ENCODE measurements at places on chromosomes 6 and 20. TPM values are rescaled to one million over a fixed set of nuclear protein-coding genes. Genes with fewer than 3 reads are reported as not detected.

DNA sequence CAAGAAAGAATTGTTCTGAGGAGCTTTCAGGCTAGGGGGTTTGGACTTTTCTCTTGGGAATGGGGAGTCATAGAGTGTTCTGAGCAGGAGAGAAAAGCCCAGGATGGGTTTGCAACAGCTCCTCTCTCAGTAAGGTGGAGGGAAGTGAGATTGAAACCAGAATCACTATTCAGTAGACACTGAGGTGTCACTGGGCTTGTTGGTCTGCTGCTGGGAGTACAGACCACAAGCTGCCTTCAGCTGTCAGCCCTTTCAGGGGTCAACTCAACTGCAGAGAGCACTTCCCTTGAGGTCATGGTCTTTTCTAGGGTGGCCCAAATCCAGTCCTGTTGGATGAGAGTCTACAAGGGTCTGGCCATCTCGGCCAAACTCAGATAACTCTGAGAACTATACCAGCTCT is 12.9 kb upstream of the FOXA2 start:
- DNase-seq: no peak

DNA sequence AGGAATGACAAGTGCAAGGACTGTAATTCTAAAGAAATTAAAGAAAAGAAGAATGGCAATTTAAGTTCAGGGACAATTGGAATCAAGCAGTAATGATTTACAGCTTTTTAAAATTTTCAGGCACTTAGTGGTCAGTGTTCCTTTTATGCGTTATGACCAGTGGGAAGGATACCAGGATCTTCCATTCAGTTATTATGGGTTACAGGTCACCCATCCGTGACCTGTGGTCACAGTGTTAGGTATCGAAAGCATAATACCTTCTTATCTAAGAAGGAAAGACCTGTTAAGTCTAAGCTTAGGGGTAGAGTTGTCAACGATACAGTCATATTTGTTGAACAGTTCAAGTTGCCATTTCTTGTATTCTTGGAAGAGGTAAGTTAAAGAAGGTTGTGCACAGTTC is 253.8 kb downstream of the LAMA2 start:
- no peak for DNase-seq

- no peak for DNase-seq
Observed at GRCh38 chr6:88763160-88763559, 200.3 kb downstream of the RNGTT start.

The ADGRF5 gene
- 0.06 TPM for total RNA-seq

DNA sequence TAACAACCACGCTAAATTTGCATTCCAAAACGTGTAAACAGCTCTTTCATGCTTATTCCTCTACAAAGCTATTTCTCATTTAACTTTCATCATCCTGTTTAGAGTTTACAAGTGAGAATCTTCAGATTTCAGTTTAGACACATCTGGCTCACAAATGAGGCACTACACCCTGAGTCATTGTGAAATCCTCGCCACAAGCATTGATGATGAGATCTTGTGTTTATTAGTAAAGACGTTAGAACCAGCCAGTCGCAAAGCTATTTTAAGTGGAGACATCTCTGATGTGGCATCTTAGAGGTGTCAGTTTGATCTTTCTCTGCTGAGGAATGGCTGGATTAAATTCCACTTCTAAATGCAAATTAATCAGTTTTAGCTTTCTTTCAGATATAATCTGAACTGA is 8.3 kb upstream of the ISM1 start:
- DNase-seq: no peak

GRCh38 chr6:136249336-136249735 is 775 bp downstream of the MTFR2 start:
- DNase-seq: no peak

DNA sequence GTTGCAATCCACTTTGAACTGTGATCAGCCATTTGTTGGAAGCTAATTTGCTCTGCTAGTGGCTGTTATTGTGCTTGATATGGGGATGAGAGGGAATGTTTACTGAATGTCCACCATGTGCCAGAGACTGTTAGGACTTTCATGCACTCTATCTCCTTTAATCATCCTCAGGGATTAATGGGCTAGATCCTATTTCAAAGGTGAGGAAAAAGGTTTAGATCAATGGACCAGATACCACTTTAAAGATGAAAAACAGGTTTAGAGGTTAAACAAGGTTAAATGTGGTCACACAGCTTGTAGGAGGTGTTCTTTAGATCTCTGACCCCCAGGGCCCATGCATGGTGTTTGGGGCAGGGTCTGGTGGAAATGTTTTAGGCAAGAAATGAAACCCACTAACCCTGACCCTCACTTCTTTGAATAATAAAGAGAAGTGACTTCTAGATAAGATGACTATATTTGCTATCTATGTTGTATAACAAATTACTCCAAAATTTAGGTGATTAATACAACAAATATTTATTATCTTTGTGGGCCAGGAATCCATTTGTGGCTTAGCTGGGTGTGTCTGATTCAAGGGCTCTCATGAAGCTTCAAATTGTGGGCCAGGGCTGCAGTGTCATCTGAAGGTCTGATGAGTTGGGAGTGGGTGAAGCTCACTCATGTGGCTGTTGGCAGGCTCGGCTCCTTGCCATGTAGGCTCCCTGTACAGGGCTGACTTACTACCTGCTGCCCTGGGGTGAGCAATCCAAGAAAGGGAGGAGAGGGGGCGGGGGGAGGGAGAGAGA is 127.8 kb upstream of the FOXA2 start:
- no peak for DNase-seq

GRCh38 chr6:99091985-99092384 is 144.2 kb upstream of the FBXL4 start:
- no peak for DNase-seq

- no peak for DNase-seq
Observed at GRCh38 chr6:35238843-35239289, 20.7 kb upstream of the ZNF76 start.

The TENT5A gene
- 2.9 TPM for total RNA-seq

DNA sequence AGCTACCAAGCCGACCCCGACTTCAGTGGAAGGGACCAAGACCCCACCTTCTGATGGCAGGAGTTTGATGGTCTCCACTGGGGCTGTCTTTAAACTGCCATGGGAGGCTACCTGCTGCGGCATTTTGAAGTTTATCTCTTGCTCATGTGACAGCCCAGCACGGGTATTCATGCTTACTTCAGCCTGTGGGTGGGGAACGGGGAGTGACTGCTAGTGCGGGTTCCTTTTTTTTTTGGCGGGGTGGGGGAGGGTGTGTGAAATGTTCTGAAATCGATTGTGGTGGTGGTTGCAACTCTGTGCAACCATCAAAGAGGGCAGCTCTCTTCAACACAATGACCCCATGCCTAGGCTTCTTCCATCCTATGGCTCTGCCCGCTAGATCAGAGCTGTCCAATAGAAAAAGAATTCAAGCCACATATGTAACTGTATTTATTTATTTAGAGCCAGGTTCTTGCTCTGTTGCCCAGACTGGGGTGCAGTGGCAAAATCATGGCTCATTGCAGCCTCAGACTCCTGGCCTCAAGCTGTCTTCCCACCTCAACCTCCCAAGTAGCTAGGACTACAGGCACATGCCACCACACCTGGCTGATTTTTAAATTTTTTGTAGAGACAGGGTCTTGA is 53.7 kb downstream of the PPP1R16B start:
- no peak for DNase-seq

GRCh38 chr6:18515767-18516166 is 128.6 kb downstream of the RNF144B start:
- no peak for DNase-seq

The LAMA2 gene
- total RNA-seq: 3.6 TPM

DNA sequence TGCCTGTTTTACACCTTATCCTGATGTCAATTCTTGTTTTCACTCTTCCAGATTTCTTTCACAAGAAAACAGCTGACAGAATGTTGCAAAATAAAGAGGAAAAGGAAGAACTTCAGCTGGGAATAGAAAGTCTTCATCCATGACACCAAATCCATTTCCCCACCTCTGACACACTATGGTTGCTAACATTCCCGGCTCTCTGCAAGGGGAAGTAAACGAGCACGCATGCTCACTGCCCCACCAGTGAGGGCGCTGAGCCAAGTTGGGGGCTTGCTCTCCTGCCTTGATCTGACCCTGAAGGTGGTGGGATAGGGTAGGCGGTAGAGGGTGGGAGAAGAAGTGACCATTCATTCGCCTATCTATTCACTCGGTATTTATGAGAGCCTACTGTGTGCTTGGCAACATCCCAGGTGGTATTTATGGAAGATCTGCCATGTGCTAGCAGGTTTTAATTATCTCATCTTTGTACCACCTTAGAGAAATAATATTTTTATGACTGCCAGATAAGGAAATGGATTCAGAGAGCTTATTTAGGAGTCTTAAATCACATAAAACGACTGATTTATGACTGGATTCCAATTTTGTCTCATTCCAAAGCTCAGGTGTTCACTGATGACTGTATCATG is 206.2 kb downstream of the FOXC1 start:
- no peak for DNase-seq

- DNase-seq: no peak
Observed at GRCh38 chr6:105898286-105898685, 187.8 kb upstream of the PRDM1 start.

DNA sequence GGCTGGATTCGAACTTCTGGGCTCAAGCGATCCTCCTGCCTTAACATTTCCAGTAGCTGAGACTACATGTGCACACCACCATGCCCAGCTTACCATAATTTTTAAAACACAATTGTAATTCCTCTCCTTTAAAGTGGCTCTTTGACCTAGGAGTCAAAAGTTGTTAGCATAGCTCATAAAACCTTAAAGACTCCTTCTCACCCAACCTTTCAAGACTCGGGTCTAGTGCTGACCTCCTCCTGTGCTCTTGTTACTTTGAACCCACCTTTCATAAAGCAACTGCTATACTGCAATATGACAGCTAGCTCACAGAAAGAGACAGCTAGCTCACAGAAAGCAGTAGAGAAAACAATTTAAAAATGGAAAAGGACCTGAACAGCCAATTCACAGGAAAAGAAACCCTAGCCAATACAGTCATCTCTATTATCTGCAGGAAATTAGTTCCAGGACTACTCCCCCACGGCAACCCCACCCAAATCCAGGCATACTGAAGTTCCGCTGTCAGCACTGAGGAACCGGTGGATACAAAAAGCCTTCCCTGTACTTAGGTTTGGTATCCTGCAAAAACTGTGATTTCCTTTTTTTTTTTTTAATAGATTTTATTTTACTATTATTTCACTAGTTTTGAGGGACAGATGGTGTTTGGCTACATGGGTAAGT is 20.3 kb downstream of the SSR1 start:
- DNase-seq: no peak

DNA sequence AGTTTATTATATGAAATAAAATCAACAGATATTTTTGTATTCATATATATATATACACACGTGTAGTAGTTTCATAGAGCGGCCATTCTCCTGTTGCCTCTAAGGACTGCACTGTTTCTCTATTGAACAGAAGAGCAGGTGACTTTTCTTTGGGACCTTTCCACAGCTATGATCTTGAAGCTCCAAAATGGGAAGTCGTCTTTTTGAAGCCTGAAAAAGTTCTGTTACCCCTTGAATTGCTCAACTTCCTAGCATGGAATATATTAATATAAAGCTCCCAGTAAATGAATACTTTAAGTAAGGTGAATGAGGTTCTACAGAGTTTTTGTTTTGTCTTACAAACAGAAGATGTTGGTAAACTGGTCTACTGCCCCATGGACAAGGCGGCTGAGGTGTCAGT is 42.2 kb upstream of the ADTRP start:
- no peak for DNase-seq

DNA sequence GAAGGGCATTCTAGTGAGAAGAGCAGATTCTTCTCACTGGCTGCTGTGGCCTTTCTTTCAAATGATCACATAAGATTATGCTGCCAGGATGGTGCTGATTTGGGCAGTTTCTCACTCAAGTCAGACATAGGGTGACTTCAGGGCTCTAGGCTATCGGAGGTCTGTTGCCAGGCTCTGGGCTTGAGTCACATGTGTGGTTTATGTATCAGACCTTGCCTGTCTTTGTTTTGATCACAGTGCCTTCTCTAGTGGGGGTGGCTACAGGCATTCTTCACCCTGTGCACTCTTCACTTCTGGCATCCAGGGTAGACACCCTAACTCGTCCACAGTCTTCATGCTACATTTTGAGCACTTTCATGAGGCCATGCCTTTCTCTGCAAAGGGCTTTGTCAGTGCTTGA is 823.7 kb upstream of the MAN1A1 start:
- DNase-seq: no peak

- no peak for DNase-seq
Observed at GRCh38 chr20:32448306-32449056, 90.3 kb downstream of the ASXL1 start.

DNA sequence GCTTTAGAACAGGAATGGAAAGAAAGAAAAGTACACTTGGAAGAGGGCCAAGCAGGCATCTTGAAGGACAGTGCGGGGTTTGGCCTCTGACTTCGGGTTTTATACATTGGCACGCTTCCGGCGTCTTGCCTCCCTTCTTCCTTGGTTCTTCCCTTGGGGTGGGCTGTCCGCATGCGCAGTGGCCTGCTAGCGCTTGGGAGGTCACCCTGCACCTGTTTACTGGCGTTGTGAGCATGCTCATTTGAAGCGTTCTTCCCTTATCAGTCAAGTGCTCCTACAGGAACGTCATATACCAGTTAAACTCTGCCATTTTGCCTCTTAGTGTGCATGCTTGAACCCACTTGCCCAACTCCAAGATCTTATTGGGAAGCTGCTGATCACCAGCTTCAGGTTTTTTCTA is 230.0 kb downstream of the TTLL2 start:
- no peak for DNase-seq

GRCh38 chr6:81766482-81767069 is 14.1 kb upstream of the TENT5A start:
- DNase-seq: no peak

DNA sequence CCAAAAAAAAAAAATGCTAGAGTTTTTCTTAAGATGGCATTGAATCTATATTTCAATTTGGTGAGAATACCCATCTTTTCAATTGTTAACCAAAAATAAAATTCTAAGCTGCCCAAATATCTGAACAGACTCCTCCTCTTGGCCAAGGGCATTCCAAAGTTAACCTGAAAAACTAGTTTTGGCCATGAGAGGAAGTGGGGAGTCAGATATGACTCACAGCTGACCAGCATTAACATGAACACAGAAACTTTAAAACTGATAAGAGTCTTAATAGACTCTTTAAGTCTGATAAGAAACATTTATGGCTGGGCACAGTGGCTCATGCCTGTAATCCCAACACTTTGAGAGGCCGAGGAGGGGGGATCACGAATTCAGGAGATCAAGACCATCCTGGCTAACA is 171.3 kb downstream of the FAXC start:
- no peak for DNase-seq

The C2 gene
- total RNA-seq: 0.26 TPM

The OR2H1 gene
- not detected for total RNA-seq

The TMEM151B gene
- 15.5 TPM for total RNA-seq

Data from H1 (cell line).